ENCODE measurements at places on chromosomes 2 and 18.

DNA sequence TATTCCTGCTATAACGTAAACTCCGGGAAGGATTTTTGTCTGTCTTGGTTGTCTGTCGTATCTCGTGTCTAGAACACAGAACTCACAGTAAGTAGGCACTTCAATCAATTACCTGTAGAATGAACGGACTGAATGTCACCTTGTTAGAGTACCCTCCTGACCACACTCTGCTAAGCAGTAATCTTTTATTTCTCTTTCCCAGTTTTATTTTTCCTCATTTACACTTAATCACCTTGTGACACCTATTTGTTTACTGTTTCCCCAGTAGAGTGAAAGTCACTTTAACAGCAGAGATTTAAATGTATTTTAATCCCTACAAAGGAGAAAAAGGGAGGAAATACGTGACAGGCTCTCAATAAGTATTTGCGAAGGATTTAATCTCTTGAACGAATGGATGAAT lies 514 bp upstream of the EPB41L5 start:
- no peak for DNase-seq

GRCh38 chr2:176613323-176613987 lies 344.2 kb downstream of the MTX2 start:
- DNase-seq = no peak

DNA sequence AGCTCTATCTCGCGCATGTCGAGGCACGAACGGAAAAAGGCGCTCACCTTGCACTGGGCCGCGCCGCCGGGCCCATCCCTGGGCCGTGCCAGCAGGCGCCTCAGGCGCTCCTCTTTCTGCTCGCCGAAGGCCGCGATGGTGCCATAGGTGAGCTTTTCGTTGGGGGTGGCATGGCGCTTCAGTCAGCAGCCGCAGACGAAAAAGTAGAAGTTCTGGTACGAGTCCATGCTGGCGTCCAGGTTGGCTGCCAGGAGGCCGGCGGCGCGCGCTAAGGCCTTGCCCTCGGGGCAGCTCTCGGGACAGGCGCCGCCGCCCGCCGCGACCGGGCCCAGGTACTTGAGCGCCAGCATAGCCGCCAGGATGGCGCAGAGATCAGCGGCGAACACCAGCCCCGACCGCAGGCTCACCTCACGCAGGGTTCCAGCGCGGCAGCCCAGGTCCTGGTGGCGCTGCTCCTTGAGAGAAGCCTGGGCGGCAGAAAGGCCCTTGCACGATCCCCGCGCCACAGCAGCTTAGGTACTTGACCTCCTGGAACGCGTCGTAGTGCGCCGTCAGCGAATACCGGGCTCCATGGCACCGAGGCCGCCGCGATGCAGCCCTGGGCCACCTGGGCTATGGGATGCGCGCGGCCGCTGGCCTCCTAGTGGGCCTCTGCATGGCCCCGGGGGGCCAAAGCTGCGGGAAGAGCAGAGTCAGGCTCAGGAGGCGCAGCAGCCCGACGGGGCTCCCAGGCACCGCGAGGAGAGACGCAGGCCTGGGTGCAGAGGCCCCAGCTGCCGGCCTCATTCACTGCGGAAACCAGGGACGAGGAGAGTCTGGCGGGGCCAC lies 12.8 kb downstream of the ALPG start:
- DNase-seq = no peak

- DNase-seq = no peak
Observed at GRCh38 chr2:218431878-218432277, 13.0 kb downstream of the VIL1 start.

GRCh38 chr2:175852879-175853615 lies 149.0 kb downstream of the LNPK start:
- no peak for DNase-seq

DNA sequence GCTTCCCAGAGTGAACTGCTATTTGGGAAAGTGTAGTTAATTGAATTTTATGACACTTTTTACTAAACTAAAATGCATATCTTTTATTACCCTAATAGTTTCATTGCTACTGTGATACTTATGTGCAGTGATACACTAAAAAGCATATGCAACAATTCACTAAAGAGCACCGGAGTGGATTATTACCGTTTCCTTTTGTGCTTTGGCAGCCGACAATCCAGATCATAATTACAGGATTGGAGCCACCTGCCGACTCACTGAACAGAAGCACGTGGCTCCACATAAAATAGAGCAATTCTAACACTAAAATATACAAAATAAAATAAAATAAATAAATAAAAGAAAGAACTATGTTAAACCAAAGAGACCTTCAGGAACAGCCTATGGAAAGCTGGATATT lies 583.4 kb downstream of the NRXN1 start:
- no peak for DNase-seq

DNA sequence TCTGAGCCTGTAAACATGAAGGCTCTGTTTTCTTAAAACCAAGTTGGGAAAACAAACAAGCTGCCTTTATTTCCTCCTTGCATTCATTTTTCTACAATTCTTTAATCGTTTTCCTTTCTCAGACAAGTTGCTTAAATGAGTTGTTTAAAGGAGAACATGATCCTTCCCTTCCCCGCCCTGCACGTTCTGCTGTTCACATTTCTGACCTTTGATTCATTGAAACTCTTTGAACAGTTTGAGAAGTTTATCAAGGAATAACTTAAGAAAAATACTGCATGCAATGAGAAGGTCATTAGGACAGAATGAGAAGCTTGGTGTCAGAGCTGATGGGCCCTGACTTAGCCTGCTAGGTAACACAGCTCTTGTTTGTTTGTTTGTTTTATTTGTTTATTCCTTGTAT lies 181.6 kb downstream of the PARD3B start:
- DNase-seq = no peak

DNA sequence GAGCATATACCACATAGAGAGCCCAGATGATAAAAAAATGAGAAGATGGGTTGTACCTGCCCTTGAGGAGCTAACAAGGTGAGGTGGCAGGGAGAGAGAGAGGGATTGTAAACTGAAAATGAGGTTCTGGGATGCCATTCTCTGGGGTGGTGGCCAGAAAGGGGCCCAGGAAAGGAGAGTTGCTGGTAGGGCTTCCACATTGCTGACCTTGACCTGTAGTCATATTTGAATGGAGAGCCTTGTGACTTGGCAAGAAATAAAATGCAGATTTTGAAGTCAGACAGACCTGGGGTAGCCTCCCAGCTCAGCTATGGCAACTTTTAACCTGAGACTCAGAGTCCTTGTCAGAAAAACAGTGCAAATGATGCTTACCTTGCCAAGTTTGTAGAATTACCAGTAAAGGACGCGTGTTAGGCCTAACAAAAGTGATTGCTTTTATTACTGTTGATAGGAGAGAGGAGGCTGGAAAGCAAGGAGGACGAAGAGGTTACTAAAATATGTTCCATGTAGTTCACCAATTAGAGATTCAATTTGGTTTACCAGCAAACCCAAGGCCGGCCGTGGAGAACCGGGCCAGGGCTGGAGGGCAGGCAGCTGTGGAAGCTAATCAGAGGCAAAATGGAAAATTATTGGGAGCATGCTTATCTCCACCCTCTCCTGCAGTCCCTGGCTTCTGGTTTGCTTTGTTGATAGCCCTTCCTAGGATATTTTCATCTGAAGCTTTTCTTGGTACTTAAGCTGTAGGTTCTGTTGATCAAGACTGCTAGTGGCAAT lies 3.9 kb downstream of the NPAS2 start:
- no peak for DNase-seq

- no peak for DNase-seq
Observed at GRCh38 chr2:239677453-239678185, 276.8 kb upstream of the HDAC4 start.

- no peak for DNase-seq
Observed at GRCh38 chr2:11502740-11503292, 31.0 kb upstream of the GREB1 start.
